ENCODE measurements at places on chromosomes 12 and 14. TPM values are rescaled to one million over a fixed set of nuclear protein-coding genes. Genes with fewer than 3 reads are reported as not detected.

MGP gene
- polyA plus RNA-seq: 0.24 TPM

RACGAP1 gene
- 57.1 TPM for polyA plus RNA-seq

L3HYPDH gene
- polyA plus RNA-seq: 37.5 TPM

COL2A1 gene
- not detected for polyA plus RNA-seq

TEX52 gene
- not detected for polyA plus RNA-seq

- H3K4me1 ChIP-seq: peaks cover 20% of the 10 kb centered on the region
- H3K27ac ChIP-seq: peak overlapping the region; percentile 59
- peaks cover 16% of the 10 kb centered on the region for H3K36me3 ChIP-seq
- H3K27me3 ChIP-seq: no peaks in the 10 kb centered on the region
- DNase-seq: peak; percentile 48
- no peak overlapping the region for H3K4me3 ChIP-seq
These were observed 92.7 kb upstream of the DNM1L start for GRCh38 chr12:32586390-32586789.

GRCh38 chr12:14777271-14777670, 26.0 kb downstream of the WBP11 start:
- H3K27me3 ChIP-seq: no peaks in the 10 kb centered on the region
- H3K27ac ChIP-seq: no peak overlapping the region
- no peak for DNase-seq
- no peak overlapping the region for H3K4me3 ChIP-seq
- no peaks in the 10 kb centered on the region for H3K36me3 ChIP-seq

GRCh38 chr12:47903927-47904712, 674 bp downstream of the VDR start:
- no peak for DNase-seq
- H3K27me3 ChIP-seq: no peaks in the 10 kb centered on the region
- peaks cover 6% of the 10 kb centered on the region for H3K36me3 ChIP-seq

GRCh38 chr12:109814600-109815150, 18.5 kb downstream of the TRPV4 start:
- H3K4me3 ChIP-seq: no peak overlapping the region
- H3K4me1 ChIP-seq: peaks cover 13% of the 10 kb centered on the region
- DNase-seq: no peak
- H3K36me3 ChIP-seq: no peaks in the 10 kb centered on the region
- no peak overlapping the region for H3K27ac ChIP-seq
- H3K27me3 ChIP-seq: no peaks in the 10 kb centered on the region

- H3K4me1 ChIP-seq: peaks cover 18% of the 10 kb centered on the region
- DNase-seq: no peak
- H3K27me3 ChIP-seq: no peaks in the 10 kb centered on the region
- no peak overlapping the region for H3K4me3 ChIP-seq
- peaks cover 31% of the 10 kb centered on the region for H3K36me3 ChIP-seq
- no peak overlapping the region for H3K27ac ChIP-seq
These were observed 5.6 kb downstream of the ORMDL2 start for GRCh38 chr12:55823419-55823818.

DNA sequence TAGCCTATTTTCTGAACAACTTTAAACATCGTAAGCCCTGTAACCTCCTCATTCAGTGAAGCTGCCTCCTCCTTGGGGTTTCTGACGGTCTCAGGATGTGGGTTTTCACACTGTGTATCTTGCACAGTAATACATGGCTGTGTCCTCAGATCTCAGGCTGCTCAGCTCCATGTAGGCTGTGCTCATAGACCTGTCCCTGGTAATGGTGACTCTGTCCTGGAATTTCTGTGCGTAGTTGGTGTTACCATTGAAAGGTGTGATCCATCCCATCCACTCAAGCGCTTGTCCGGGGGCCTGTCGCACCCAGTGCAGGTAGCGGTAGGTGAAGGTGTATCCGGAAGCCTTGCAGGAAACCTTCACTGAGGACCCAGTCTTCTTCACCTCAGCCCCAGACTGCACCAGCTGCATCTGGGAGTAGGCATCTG, 980.5 kb downstream of the TMEM121 start:
- H3K4me3 ChIP-seq: no peak overlapping the region
- H3K4me1 ChIP-seq: no peaks in the 10 kb centered on the region
- no peaks in the 10 kb centered on the region for H3K36me3 ChIP-seq
- no peak for DNase-seq
- no peak overlapping the region for H3K27ac ChIP-seq

GRCh38 chr14:78202163-78202562, 32.0 kb downstream of the NRXN3 start:
- peaks cover 9% of the 10 kb centered on the region for H3K27me3 ChIP-seq
- no peak for DNase-seq

- no peak overlapping the region for H3K27ac ChIP-seq
- H3K4me1 ChIP-seq: no peaks in the 10 kb centered on the region
- H3K27me3 ChIP-seq: no peaks in the 10 kb centered on the region
- H3K4me3 ChIP-seq: no peak overlapping the region
These were observed 524.4 kb downstream of the SLC16A7 start for GRCh38 chr12:60120199-60120598.

DNA sequence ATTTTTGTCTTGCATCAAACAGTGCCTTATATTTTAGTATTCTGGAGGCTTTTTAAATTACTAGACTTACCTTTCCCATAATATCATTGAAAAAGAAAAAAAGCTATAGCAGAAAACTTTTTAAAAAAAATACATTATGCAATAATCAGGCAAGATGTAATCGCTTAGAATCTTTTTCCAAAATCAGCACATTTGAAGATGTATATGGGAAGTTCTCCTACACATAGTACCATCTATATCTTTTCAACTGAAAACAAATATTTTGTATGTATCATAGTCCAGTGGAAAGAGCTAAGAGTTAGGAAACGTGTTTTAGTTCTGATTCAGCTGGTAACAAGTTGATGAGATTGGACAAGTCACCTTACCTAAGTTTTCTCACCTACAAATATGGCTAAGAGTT, 70.6 kb downstream of the SLC41A2 start:
- no peaks in the 10 kb centered on the region for H3K27me3 ChIP-seq
- no peaks in the 10 kb centered on the region for H3K36me3 ChIP-seq
- peaks cover 5% of the 10 kb centered on the region for H3K4me1 ChIP-seq
- no peak overlapping the region for H3K4me3 ChIP-seq

GRCh38 chr14:33271216-33271615, 332.5 kb downstream of the NPAS3 start:
- H3K4me1 ChIP-seq: no peaks in the 10 kb centered on the region
- H3K36me3 ChIP-seq: no peaks in the 10 kb centered on the region
- no peaks in the 10 kb centered on the region for H3K27me3 ChIP-seq
- no peak overlapping the region for H3K4me3 ChIP-seq

DNA sequence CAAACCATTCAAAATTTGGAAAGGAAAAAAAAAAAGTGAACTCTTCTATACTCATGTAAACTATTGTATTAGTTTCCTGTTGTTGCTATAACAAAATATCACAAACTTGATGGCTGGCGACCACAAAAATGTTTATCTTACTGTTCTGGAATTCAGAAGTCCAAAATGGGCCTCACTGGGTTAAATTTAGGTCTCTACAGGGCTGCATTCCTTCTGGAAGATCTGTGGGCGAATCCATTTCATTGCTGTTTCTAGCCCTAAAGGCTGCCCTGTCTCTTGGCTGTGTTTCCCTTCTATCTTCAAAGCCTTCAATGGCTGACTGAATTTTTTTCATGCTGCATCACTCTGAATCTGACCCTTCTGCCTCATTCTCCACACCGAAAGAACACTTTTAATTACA, 105.1 kb upstream of the NAV3 start:
- no peak overlapping the region for H3K4me3 ChIP-seq
- H3K36me3 ChIP-seq: no peaks in the 10 kb centered on the region
- H3K27me3 ChIP-seq: no peaks in the 10 kb centered on the region
- DNase-seq: no peak

- H3K4me3 ChIP-seq: no peak overlapping the region
- H3K36me3 ChIP-seq: no peaks in the 10 kb centered on the region
- H3K4me1 ChIP-seq: no peaks in the 10 kb centered on the region
- no peak for DNase-seq
- H3K27me3 ChIP-seq: no peaks in the 10 kb centered on the region
These were observed 24.1 kb upstream of the ARID2 start for GRCh38 chr12:45705404-45705803.

- H3K4me3 ChIP-seq: no peak overlapping the region
- no peaks in the 10 kb centered on the region for H3K4me1 ChIP-seq
- no peak overlapping the region for H3K27ac ChIP-seq
- no peak for DNase-seq
- no peaks in the 10 kb centered on the region for H3K27me3 ChIP-seq
These were observed 12.6 kb downstream of the EFCAB11 start for GRCh38 chr14:89941830-89942377.

DNA sequence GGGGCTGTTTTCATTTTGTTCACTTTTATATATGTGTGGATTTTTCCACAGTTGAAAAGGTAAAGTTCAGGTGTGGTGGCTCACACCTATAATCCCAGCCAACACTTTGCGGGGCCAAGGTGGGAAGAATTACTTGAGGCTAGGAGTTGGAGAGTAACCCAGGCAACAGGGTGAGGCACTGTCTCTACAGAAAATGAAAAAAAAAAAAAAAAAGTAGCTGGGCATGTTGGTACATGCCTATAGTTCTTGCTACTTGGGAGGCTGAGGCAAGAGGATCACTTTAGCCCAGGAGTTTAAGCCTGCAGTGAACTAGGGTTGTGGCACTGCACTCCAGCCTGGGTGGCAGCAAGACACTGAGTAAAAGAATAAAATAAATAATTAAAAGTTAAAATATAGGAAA, 326.5 kb downstream of the NAV3 start:
- H3K27ac ChIP-seq: peak overlapping the region; percentile 0
- H3K36me3 ChIP-seq: peaks cover 2% of the 10 kb centered on the region
- no peaks in the 10 kb centered on the region for H3K27me3 ChIP-seq
- no peak for DNase-seq
- H3K4me3 ChIP-seq: no peak overlapping the region
- peaks cover 15% of the 10 kb centered on the region for H3K4me1 ChIP-seq
